ENCODE measurements at places on chromosomes 6 and 20. TPM values are rescaled to one million over a fixed set of nuclear protein-coding genes. Genes with fewer than 3 reads are reported as not detected.

RBBP8NL gene
- total RNA-seq = not detected

TRIM39 gene
- total RNA-seq = 6.7 TPM

PGC gene
- not detected for total RNA-seq

DNA sequence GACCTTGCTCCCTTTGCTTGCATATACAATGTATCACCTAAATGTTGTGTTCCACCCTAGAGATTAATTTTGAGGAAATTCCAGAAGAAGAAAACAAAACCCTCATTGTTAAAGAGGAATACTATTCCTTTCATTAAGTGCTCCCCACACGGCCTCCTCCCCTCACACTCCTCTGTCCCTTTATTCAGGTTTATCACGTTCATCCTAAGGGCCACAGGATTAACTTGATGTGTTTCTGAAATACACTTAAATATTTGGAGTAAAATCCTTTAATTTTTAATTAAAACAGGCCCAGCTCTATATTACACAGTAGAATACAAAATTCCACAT is 89.4 kb upstream of the MRPS10 start:
- DNase-seq = no peak

- DNase-seq = no peak
Observed at GRCh38 chr6:45069091-45069490, 259.0 kb upstream of the RUNX2 start.

- DNase-seq = no peak
Observed at GRCh38 chr20:35006531-35006971, 50.9 kb downstream of the MYH7B start.

- DNase-seq = peak; percentile 30
Observed at GRCh38 chr6:152896923-152897322, 85.9 kb downstream of the FBXO5 start.

GRCh38 chr6:157269261-157269794 is 54.0 kb downstream of the TMEM242 start:
- DNase-seq = peak; percentile 31

GRCh38 chr6:161273274-161273751 is 548 bp downstream of the AGPAT4 start:
- peak; percentile 40 for DNase-seq

- no peak for DNase-seq
Observed at GRCh38 chr6:133254552-133255228, 13.5 kb downstream of the EYA4 start.
